ENCODE measurements at places on chromosomes 13 and 19.

GRCh38 chr19:57719424-57719823, 8.0 kb downstream of the ZNF671 start:
- DNase-seq = no peak

- DNase-seq = no peak
Observed at GRCh38 chr13:97849305-97849704, 104.2 kb upstream of the IPO5 start.

GRCh38 chr13:26998292-26998691, 173.3 kb downstream of the USP12 start:
- DNase-seq = no peak

- DNase-seq = no peak
Observed at GRCh38 chr13:113901231-113901630, 37.4 kb upstream of the GAS6 start.

GRCh38 chr13:33679658-33680012, 138.3 kb upstream of the RFC3 start:
- DNase-seq = no peak

GRCh38 chr19:33241530-33242101, 16.0 kb upstream of the SLC7A10 start:
- DNase-seq = no peak

DNA sequence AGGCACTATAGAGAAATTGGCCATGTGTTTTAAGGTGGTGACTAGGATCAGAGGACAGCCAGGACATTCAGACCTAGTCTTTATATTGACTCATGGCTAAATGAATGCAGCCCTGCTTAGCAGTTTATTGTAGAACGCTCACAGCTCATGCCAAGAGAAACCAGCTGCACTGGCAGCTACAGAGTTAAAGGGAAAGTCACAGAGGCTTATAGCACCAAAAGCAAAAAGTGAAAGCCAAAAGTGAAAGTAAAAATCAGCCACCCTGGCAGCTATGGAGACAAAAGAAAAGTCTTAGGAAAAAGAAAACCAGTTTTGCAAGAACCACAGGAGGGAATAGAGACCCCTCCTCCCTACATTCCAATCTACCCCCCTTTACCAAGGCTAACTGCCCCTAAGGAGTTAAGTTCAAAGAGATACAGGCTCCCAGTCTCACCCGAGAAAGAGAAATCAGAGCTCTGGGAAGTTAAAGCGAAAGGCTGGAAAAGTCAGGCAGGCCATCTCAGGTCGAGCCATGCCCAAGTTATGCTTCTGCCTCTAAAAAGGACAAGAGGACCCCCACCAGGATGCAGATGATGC, 99.0 kb downstream of the ZNF429 start:
- DNase-seq = no peak

DNA sequence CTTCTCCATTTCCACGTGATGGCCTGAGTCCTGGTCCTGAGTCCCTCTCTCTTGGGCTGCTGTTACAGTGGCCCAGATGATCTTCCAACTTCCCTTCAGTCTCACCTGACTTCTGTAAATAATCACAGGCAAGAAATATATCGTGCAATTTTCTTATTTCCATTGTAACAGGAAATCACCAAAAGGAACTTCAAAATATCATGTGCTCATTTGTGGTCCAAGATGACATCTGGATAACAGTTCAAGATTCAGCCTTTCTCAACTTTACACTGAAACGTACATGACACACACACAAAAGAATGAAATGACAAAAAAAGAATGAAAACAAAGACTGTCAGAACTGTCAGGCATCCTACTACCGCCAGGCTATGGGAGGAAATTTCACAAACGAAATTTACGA, 22.0 kb upstream of the RAP2A start:
- DNase-seq = no peak

DNA sequence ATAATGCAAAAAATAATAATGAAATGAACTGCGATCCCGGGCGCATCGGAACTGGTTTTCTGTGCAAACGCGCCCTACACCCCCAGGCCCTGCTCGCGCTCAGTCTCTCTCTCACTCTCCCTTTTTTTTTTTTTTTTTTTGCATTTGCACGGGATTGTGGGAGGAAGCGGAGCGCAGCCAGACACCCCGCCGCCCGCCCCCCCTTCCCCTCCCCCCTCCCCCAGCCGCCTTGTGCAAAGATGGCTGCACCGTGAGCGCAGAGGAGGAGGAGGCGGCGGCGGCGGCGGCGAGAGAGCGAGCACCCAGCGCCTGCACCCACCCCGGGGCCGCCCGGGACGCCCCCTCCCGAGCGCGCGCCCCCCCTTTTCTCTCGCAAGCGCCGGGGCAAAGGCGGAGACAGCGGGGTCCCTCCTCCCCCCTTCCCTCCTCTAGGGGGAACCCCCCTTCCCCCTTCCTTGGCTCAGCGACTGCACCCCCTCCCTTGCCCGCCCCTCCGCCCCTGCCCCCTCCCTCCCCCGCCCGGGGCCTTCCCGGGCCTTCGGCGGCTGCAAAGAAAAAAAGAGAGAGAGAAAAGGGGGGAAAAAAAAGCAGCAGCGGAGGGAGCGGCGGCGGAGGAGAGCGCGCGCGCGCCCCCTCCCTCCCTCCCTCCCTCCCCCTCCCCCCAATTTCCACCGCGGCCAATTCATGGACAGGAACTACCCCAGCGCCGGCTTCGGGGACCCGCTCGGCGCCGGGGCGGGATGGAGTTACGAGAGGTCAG, at the start of gene PRR12:
PRR12 (plus strand) TSS at position 212 of the 760 bp plus-strand sequence; CDS start at position 685, 473 bp downstream.
- DNase-seq = peak; percentile 82

GRCh38 chr13:108350579-108350978, 81.1 kb downstream of the TNFSF13B start:
- no peak for DNase-seq

GRCh38 chr13:77918391-77919245, at the start of gene EDNRB:
Gene EDNRB (minus strand): TSS chr13:77918831. CDS start chr13:77918573, 258 bp downstream.
- DNase-seq = no peak
